ENCODE measurements at places on chromosomes 11 and 22. TPM values are rescaled to one million over a fixed set of nuclear protein-coding genes. Genes with fewer than 3 reads are reported as not detected.

UBQLN3 gene
- total RNA-seq = not detected

ZNF214 gene
- total RNA-seq = not detected

GLYATL2 gene
- not detected for total RNA-seq

GRCh38 chr11:19772480-19772879 is 59.8 kb downstream of the NAV2 start:
- no peaks in the 10 kb centered on the region for H3K36me3 ChIP-seq
- peaks cover 4% of the 10 kb centered on the region for H3K4me1 ChIP-seq
- H3K27me3 ChIP-seq = peaks cover 35% of the 10 kb centered on the region
- H3K4me3 ChIP-seq = no peak overlapping the region
- DNase-seq = no peak
- H3K27ac ChIP-seq = no peak overlapping the region

GRCh38 chr11:32311346-32312065 is 123.8 kb downstream of the WT1 start:
- H3K27ac ChIP-seq = no peak overlapping the region
- no peak overlapping the region for H3K4me3 ChIP-seq
- no peak for DNase-seq
- no peaks in the 10 kb centered on the region for H3K4me1 ChIP-seq
- no peaks in the 10 kb centered on the region for H3K27me3 ChIP-seq
- H3K36me3 ChIP-seq = no peaks in the 10 kb centered on the region

DNA sequence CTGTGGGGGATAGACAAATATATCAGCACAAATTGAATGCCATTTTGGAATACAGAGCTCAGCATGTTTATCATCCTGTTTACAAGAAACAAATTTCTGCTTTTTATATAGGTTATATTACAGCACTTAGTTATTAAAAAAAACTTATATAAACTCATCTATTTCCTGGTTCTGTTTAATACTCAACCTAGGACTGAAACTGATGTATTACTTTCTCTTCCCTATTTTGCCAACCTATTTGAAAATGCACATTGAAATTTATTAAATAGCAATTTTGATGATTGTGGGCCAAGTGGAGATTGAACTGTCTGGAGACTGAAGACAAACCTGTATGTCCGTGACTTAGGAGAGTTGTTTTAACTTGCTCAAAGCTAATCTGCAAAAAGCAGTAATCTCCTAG is 288.3 kb upstream of the ANO3 start:
- no peaks in the 10 kb centered on the region for H3K27me3 ChIP-seq
- no peaks in the 10 kb centered on the region for H3K36me3 ChIP-seq

GRCh38 chr22:20111689-20112622 is 3.9 kb upstream of the RANBP1 start:
- H3K4me1 ChIP-seq = peaks cover 29% of the 10 kb centered on the region
- H3K36me3 ChIP-seq = peaks cover 31% of the 10 kb centered on the region
- H3K27me3 ChIP-seq = no peaks in the 10 kb centered on the region
- peak overlapping the region; percentile 77 for H3K27ac ChIP-seq
- DNase-seq = no peak

Data from activated CD4-positive, alpha-beta T cell treated with anti-CD3 and anti-CD28 coated beads, Interleukin-2, amount 10 ng/mL, durations not matched to agents 7 days and 5 days (primary cell).